NCI-H226 (cell line): ENCODE measurements at places on chromosomes 4 and X.

DNA sequence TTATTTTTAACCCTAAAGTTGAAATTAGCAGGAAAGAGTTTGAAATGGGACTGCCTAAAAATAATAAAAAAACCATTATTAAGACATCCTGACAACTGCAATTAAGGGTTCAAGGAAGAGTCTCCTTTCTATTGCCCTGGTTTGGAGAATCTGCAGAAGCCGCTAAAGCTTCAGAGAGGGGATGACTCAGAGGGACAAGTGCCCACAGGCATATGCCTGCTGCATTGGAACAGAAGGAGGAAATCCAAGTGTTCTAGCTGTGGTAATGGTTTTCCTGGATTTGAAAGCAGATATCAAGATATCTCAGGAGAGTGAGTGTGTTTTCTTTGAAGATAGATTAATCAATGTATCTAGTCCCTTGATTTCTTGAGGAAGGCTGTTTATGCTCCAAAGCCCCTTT, 235.1 kb upstream of the TAPT1 start:
- no peak for DNase-seq

GRCh38 chr4:39118034-39118658, 56.1 kb downstream of the KLHL5 start:
- no peak for DNase-seq

DNA sequence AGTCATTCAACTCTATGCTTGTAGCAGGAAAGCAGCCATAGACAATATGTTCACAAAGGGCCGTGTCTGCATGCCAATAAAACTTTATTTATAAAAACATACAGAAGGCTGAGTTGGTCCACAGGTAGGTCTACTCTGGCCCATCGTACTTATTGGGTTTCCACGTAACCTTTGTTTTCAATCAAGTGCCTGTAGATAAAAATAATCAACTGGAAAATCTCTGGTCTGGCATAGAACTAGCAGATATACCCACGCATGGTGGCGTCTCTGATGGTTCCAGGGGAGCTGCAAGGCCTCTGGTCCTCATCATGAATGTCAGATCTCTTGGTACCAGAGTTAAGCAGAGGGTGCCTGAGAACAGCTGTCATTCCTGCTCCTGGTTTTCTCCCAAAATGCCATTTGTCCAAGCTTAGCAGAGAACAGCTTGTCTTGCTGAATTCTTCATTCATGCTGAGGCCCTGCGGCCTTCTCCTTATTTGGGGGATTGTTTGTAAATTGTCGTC, 31.4 kb upstream of the JAKMIP1 start:
- no peak for DNase-seq

GRCh38 chrX:23497919-23498318, 163.3 kb downstream of the PTCHD1 start:
- DNase-seq: no peak

DNA sequence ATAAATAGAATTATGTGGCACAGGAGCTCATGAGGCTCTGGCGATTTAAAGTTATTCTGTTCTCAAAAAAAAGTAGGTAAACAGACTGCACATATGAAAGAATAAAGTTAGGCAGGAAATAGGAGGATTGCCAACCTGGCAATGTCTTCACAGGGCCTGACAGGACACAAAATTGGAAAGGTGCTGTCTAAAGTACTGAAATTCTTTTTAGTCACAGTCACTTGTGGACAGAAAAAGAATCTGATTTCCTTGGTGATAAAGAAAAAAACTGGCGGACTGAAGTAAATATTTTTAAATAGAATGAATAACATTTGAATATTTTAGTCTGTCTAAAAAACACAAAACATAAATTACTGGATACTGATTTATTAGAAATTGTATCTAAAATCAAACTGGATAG, 124.4 kb downstream of the VEGFC start:
- no peak for DNase-seq

GRCh38 chr4:31390849-31391248, 670.7 kb downstream of the PCDH7 start:
- DNase-seq: peak; percentile 55
